ENCODE measurements at places on chromosomes 12 and 14. TPM values are rescaled to one million over a fixed set of nuclear protein-coding genes. Genes with fewer than 3 reads are reported as not detected.

DNA sequence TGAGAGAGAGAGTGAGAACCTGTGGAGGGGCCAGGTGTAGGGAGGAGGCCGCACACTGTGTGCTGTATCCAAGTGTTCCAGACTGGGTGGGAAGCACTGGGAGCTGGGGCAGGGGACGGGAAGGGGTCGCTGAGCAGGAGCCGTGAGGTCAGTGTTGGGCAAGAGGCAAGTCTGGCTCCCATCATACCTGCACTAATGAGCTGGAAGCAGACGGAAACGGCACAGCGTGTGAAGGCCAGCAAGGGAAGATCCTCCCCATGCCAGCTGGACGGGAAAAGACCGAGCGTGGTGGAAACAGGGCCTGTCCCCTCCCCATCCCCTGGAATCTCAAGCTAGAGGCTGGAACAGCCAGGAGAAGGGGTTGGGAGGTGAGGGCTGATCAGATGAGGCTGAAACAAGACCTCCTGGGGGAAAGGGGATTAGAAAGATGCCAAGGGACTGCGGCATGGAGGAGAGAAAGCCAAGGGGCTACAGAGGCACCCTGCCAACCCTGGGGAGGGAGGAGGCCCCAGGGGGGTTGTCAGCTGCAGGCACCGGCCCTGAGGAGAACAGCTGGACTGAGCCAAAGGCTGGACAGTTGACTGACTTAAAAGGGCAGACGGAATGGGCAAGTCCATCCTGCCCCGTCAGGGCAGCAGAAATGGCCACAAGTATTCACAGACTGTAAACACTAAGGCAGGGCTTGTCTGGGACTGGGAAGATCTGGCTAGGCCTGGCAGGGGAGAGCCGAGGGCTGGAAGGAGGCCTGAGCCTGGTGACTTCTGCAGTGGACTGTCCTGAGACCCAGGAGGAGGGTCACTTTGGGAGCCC, 19.0 kb upstream of the LTBP2 start:
- no peaks in the 10 kb centered on the region for H3K4me1 ChIP-seq
- H3K27ac ChIP-seq, result no peak overlapping the region
- no peaks in the 10 kb centered on the region for H3K36me3 ChIP-seq
- DNase-seq, result no peak

DNA sequence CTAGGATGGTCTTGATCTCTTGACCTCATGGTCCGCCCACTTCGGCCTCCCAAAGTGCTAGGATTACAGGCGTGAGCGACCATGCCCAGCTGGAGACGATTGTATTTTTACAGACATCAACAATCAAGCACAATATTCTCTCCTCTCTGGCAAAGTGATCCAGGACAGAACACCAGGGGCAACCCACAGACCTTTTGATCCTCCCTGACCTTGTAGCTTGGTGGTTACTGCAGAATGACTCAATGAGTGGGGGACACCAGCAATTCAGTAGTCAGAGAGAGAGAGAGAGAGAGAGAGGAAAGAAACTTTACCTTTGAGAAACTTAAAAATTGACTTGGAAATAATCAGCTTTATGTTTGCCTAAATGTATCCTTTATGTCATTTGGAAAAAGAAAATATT, 51.2 kb downstream of the DRAM1 start:
- H3K4me1 ChIP-seq, result peaks cover 27% of the 10 kb centered on the region
- no peak overlapping the region for H3K4me3 ChIP-seq
- H3K36me3 ChIP-seq, result no peaks in the 10 kb centered on the region
- no peaks in the 10 kb centered on the region for H3K27me3 ChIP-seq
- H3K27ac ChIP-seq, result no peak overlapping the region

- DNase-seq, result no peak
- H3K4me3 ChIP-seq, result no peak overlapping the region
- no peak overlapping the region for H3K27ac ChIP-seq
- H3K27me3 ChIP-seq, result peaks cover 16% of the 10 kb centered on the region
- H3K36me3 ChIP-seq, result no peaks in the 10 kb centered on the region
Observed at GRCh38 chr14:52272375-52272774, 4.9 kb downstream of the PTGDR start.

- no peaks in the 10 kb centered on the region for H3K36me3 ChIP-seq
- H3K4me1 ChIP-seq, result no peaks in the 10 kb centered on the region
- DNase-seq, result no peak
- H3K27me3 ChIP-seq, result no peaks in the 10 kb centered on the region
- no peak overlapping the region for H3K27ac ChIP-seq
- H3K4me3 ChIP-seq, result no peak overlapping the region
Observed at GRCh38 chr14:90472632-90473031, 75.8 kb downstream of the CALM1 start.

DNA sequence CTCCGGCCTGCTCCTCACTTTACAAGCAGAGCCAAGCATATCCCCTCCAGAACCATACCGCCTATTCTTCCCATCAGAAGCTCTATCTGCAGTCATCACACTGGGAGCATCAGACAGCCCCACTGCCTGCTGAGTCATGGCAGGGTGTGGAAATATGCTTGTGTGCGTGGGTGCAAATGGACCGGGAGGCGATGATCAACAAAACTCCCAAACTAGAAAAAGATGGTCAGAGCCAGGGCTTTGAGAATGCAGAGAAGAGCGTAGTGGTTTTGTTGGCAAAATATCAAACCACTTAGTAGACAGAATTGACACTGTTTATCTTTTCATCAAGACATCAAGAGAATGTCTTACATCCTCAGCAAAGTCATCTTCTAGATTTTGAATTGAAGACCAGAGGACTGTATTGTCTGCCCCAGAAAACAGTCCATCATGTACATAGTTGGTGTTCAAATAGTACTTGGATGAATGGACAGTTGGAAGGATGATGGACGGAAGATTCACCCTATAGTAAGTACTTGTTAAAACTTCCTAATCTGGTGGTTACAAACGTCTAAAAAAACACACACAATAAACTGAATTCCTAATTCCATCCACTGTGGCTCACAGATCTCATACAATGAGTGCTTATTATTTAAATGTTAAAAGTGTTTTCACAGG, 54.9 kb downstream of the VWF start:
- no peak for DNase-seq
- H3K4me3 ChIP-seq, result no peak overlapping the region

DNA sequence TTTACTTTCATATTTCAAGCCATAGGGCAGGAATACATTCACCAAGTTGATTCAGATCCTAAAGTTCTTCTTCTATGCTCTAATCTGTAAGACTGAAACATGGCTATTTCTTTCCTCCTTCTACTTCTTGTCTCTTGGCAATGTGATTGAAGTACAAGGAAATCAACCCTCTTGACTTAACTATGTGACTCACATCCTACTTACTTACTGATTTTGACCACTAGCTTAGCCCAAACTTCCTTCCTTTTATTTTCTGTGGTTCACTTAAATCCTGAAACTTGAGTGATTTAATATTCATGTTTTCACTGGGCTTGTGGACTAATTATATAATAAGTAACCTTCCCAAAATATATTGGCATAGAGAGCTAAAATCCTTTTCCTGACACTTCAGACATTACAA, 111.2 kb upstream of the NOVA1 start:
- H3K27ac ChIP-seq, result no peak overlapping the region
- no peaks in the 10 kb centered on the region for H3K4me1 ChIP-seq
- H3K4me3 ChIP-seq, result no peak overlapping the region
- no peaks in the 10 kb centered on the region for H3K27me3 ChIP-seq

MOK gene
- total RNA-seq, result 15.8 TPM

DNA sequence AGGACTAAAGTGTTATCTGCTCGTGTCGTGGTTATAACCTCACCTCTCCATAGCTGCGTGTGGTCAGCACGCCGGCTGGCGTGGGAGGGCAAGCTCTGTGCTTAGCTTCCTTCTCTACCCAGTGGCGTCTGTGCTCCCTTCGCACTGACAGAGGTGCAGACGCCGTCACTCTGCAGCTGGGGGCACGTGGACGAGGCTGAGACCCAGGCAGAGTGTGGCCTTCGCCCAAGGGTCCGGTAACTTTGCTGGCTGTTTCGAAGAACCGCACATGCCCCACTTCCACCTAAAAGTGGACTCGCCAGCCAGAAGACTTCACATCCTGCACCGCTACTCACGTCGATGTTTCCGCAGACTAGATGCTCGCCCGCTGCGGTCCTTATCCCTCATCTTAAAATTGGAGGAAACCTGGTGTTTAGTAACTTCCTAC, 35.9 kb upstream of the DYNC1H1 start:
- peak overlapping the region; percentile 51 for H3K27ac ChIP-seq
- no peaks in the 10 kb centered on the region for H3K27me3 ChIP-seq
- no peak overlapping the region for H3K4me3 ChIP-seq
- peaks cover 45% of the 10 kb centered on the region for H3K36me3 ChIP-seq
- H3K4me1 ChIP-seq, result peaks cover 8% of the 10 kb centered on the region
- peak; percentile 48 for DNase-seq

NTS gene
- 2.3 TPM for total RNA-seq

GRCh38 chr12:49491823-49492222, 47.0 kb upstream of the KCNH3 start:
- DNase-seq, result no peak
- H3K4me1 ChIP-seq, result no peaks in the 10 kb centered on the region
- peaks cover 18% of the 10 kb centered on the region for H3K36me3 ChIP-seq
- H3K27me3 ChIP-seq, result no peaks in the 10 kb centered on the region
- H3K4me3 ChIP-seq, result no peak overlapping the region

DNA sequence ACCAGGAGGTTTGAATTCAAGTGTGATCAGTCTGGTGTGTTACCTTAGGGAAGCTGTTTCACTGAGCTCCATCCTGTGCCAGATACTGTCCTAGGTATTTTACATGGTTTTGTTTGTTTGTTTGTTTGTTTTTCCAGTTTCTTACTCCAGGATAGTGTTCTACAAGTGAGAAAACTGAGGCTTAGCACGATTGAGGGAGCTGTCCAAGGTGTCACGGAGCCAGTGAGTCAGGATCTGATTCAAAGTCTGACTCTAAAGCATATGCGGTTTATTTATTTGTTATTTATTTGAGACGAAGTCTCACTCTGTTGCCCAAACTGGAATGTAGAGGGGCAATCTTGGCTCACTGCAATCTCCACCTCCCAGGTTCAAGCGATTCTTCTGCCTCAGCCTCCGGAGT, 79.7 kb upstream of the GNG2 start:
- peaks cover 12% of the 10 kb centered on the region for H3K4me1 ChIP-seq
- H3K4me3 ChIP-seq, result no peak overlapping the region
- H3K27me3 ChIP-seq, result no peaks in the 10 kb centered on the region
- no peaks in the 10 kb centered on the region for H3K36me3 ChIP-seq

IL26 gene
- not detected for total RNA-seq

DDX24 gene
- total RNA-seq, result 163 TPM

FAM186B gene
- total RNA-seq, result 0.65 TPM

- H3K4me1 ChIP-seq, result no peaks in the 10 kb centered on the region
- no peaks in the 10 kb centered on the region for H3K27me3 ChIP-seq
- H3K4me3 ChIP-seq, result no peak overlapping the region
- H3K27ac ChIP-seq, result no peak overlapping the region
- DNase-seq, result no peak
Observed at GRCh38 chr12:108921946-108922345, 42.1 kb downstream of the DAO start.

GRCh38 chr14:23727566-23728335, 91.6 kb downstream of the DHRS2 start:
- H3K27ac ChIP-seq, result no peak overlapping the region
- H3K36me3 ChIP-seq, result no peaks in the 10 kb centered on the region
- peaks cover 6% of the 10 kb centered on the region for H3K27me3 ChIP-seq
- DNase-seq, result no peak

BEGAIN gene
- 1.3 TPM for total RNA-seq

INSM2 gene
- total RNA-seq, result not detected

DNA sequence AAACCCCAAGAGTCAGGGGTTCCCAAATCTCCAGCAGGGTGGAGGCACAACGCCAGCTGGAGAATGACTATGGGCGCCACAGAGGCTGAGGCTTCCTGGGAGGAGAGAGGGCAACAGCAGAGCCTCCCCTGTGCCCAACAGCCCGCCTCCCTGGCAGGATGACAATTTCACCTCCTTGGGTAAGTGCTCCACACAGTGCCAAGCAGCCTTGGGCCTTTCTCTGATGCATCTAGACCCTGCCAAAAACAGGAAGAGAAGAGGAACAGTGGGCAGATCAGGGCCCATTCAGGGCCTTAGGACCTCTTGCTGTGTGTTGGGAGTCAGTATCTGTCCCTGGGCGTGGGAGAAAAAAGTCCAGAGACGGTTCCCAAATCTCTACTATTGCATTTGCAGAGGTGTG, 5.0 kb upstream of the OR10P1 start:
- H3K36me3 ChIP-seq, result no peaks in the 10 kb centered on the region
- no peaks in the 10 kb centered on the region for H3K4me1 ChIP-seq
- H3K27me3 ChIP-seq, result no peaks in the 10 kb centered on the region

DIABLO gene
- 31.1 TPM for total RNA-seq

GRCh38 chr12:17489452-17489851, 600.5 kb downstream of the RERGL start:
- H3K4me1 ChIP-seq, result no peaks in the 10 kb centered on the region
- H3K27me3 ChIP-seq, result no peaks in the 10 kb centered on the region
- DNase-seq, result no peak
- no peaks in the 10 kb centered on the region for H3K36me3 ChIP-seq
- no peak overlapping the region for H3K27ac ChIP-seq
- H3K4me3 ChIP-seq, result no peak overlapping the region

DNA sequence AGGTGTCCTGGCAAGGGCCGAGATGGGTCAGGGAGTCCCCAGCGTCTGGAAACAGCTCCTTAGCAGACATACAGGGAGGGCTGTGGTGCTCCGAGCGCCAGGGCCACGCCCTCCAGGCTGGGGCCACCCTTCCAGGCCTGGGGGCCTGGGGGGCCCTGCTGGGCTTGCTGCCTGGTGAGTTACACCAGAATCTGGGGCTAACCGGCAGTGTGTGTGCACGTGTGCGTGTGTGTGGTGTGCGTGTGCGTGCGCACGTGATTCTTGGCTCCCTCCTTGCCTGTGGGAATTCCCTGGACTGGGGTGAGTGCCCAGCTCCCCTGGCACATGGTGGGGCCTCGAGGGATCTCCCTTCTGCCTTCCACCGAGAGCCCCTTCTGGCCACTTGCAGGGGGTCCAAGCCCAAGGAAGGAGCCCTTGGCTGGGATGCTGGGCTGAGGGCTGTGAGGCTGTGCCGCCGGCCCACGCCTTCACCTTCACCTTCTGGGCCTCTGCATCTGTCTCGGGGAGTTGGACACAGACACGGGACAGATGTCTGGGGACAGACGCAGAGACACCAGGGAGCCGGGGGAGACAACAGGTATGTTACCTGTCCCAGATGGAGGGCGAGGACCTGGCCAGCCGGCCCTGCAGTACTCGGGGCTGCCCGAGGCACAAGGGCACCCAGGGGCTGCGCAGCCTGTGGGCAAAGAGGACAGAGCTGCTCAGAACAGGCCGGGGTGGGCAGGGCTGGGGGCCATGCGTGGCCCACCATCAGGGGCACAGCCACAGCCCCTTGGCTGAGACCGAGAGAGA, 37.2 kb downstream of the BEGAIN start:
- no peak for DNase-seq
- no peaks in the 10 kb centered on the region for H3K27me3 ChIP-seq
- no peaks in the 10 kb centered on the region for H3K36me3 ChIP-seq
- H3K4me1 ChIP-seq, result peaks cover 23% of the 10 kb centered on the region

GPR68 gene
- total RNA-seq, result 3.4 TPM

DNA sequence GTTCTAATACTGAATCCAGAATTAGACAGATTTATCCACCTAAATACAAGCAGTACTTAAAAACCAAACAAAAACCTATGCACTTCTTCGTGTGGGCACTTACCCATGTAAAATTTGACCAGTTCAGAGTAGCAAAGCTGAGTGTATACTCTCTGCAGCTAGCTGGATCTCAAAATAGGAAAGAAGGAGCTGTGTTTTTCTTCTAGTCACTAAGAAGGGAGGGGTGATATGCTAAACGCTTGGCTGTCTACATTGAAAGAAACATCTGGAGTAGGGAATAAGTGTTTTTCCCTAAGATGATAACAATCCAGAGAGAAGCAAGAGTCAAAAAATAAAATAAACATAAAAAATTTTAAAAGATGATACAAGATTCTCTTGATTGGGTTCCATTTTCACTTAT, 20.0 kb downstream of the RBMS2 start:
- peaks cover 22% of the 10 kb centered on the region for H3K36me3 ChIP-seq
- DNase-seq, result no peak
- no peaks in the 10 kb centered on the region for H3K27me3 ChIP-seq
- H3K4me3 ChIP-seq, result no peak overlapping the region
- H3K4me1 ChIP-seq, result peaks cover 56% of the 10 kb centered on the region
